Stimulated activated CD4-positive, alpha-beta T cell treated with anti-CD3 and anti-CD28 coated beads, Interleukin-4, amount 100 ng/mL, for 4 hours (primary cell): ENCODE measurements at places on chromosomes 6 and 20.

DNA sequence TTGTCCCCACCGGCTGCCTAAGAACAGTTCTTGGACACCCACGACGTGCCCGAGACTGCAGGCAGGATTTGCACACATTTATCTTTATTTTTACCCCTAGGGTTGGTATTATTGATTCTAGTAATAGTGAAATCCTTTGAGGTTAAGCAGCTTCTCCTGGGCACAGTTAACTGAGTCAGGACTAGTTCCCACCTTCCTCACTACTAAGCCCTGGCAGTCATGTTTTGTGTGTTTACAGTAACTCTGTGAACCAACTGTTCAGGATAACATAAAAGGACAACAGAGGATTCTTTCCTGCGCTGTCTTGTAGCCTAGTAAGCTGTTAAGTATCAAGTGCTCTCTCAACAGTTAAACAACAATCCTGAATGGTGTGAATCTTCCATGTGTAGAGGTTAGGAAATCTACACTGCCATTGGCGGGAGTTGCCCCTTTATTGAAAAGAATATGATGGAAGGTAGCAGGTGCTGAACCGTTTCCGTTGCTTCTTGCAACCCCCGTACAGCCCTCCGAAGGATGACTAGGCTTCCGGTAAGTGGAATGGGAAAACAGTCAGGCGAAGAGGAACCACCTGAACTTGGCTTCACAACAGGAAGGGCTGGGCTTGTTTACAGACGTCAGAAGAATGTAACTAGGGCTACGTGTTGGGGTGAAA is 979 bp upstream of the SOD2 start:
- DNase-seq: peak; percentile 34

DNA sequence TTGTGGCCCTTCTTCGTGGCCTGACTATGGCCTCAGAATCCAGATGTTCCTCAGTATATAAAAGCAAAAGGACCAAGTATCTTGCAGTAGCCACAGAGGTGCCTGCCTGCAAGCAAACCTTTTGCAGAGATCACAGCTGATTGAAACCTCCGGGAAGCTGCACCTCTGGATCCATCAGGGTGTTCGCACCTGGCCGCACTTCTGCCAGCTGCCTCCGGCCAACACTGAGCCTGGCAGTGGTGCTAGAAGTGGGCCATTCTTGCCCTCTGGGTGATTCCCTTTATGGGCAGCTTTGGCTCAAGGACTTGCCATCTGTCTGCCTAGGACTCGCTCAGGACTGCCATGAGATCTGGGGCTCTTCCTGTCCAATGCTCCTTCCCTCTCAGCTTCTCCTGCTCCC is 214.6 kb upstream of the ECI2 start:
- DNase-seq: no peak

DNA sequence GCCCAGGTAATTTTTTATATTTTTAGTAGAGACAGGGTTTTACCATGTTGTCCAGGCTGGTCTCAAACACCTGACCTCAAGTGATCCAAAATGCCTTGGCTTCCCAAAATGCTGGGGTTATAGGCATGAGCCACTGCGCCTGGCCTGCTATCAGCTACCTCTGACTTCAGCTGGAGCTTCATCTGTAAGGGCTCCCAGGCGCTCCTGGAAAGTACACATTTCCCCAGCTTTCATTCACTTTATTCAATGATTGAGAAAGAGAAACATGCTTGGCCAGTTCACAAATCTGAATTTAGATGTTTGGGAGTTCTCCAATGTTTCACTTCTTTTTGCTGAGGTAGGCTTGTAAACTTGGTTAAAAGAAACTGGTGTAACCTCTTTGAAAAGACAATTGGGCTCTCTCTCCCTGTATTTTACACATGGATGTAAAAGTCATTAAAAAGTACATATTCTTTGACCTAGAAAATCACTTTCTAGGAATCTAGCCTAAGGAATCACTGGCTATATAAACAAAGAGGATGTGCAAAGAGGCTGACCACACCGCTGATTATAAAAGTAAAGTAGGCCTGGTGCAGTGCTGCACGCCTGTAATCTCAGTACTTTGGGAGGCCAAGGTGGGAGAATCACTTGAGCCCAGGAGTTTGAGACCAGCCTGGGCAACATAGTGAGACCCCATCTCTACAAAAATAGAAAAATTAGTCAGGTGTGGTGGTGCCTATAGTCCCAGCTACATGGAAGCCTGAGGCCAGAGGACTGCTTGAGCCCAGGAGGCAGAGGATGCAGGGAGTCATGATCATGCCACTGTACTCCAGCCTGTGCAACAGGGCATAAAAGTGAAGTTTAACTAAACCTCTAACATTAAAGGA is 128.9 kb downstream of the BACH2 start:
- no peak for DNase-seq

DNA sequence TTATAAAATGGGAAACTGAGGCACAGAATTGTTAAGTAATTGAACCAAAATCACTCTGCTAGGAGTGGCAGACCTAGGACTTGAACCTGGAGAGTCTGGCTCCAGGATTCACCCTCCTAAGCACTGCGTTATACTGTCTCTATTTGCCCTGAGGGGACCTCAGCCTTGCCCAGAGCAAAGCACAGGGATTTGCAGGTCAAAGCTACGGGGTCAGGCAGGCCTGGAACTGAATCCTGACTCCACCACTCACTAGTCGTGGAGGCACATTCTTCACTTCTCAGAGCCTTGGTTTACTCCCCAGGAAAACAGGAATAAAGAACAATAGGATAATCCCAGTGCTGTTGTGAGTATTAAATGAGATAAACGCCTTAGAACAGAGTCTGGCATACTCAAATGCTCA is 19.4 kb downstream of the KCNK15 start:
- no peak for DNase-seq

GRCh38 chr20:53712212-53712977 is 118.8 kb upstream of the ZNF217 start:
- no peak for DNase-seq

GRCh38 chr6:149249370-149250357 is 67.8 kb upstream of the TAB2 start:
- no peak for DNase-seq

- DNase-seq: no peak
These were observed 247.1 kb upstream of the GRIK2 start for GRCh38 chr6:101146389-101146788.

GRCh38 chr6:157885211-157885788 is 62.3 kb downstream of the SNX9 start:
- peak; percentile 22 for DNase-seq

DNA sequence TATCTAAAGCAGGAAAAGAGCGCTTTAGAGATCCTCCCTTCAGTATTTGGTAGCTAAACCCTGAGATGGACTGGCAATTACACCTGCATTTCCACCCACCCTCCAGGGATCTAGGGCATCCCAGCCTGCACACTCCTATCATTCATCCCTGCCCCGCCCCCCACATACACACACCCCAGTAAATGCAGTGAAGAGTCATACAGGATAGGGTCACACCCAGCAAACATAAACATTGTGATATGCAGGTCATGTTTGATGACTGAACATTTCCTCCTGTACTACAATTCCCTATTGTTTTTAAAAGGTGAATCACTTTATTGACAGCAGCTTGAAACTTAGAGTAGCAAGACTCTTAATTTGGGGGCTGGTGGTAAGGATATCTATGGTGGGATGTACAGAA is 112.9 kb downstream of the FOXO3 start:
- no peak for DNase-seq

DNA sequence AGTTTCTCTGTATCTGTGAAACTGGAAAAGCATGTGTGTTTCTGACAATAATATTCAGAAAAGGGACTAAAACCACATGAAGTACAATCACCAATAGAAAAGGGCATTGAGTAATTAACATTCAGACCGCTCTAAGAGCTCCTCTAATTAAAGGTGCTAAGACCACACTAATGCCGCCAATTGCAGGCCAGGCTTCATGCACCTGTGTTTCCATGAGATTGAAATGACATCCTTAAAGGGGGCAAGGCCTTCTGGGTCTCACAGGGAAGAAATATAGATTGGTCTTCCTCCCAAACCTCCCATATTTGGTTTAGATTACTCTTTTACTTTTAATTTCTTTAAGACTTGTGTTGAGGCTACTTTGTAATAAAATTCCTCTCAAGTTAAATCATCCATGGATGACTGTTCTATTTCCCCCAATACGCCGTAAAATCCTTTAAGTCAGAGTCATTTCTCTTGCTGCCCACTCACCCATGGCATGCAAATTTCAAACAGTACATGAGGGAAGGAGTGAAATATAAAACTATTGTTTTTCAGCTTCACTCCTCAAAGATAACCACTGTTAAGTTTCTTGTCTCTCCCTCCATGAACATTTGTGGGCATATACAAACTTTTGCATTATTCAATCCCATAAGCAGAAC is 110.6 kb downstream of the UBE3D start:
- no peak for DNase-seq

DNA sequence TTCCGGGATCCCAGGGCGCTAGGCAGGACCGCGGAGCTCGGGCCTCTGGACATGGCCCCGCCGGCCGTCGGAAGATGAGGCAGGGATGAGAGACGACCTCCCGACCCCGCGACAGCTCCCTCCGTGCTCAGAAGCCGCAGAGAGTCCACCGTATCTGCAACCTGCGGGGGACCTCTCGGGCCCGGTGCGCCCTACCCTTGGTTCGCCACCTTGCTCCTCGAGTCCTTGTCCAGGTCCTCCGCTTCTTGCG is 301 bp downstream of the PPP1R3D start:
- no peak for DNase-seq

DNA sequence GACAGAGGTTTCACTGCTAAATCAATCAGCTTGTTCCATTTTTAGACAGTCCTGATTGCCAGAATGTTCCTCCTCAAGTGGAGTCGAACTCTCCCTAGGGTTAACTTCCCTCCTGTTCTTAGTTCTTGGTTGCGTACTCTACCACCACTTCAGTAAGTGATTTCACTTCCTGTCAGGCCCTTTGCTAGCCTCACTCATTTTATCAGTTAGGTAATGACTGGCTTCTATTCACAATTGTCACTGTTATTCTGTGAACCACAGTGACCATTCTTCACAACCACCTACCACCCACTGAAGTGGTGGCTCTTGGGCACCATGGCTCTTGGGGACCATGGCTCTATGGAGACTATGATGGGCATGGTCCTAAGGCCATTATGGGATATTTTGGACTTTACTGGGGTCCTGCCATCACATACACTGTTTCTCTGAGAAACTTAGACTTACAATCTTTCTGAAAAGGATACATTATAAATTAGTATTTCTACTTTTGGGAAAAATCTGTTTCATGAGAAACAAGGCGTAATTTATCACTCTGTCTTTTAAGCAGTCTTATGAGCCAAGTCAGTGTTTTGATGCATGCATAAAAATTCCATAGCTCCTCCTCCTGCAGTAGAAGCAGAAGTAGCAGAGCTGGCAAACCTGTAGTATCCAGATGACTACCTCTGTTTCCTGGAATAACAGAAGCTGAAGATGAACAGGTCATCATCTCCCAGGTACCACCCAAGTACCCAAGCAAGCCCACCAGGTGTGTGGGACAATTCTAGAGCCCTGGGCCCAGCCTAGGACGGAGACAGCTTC is 66.3 kb downstream of the ATXN1 start:
- DNase-seq: no peak

DNA sequence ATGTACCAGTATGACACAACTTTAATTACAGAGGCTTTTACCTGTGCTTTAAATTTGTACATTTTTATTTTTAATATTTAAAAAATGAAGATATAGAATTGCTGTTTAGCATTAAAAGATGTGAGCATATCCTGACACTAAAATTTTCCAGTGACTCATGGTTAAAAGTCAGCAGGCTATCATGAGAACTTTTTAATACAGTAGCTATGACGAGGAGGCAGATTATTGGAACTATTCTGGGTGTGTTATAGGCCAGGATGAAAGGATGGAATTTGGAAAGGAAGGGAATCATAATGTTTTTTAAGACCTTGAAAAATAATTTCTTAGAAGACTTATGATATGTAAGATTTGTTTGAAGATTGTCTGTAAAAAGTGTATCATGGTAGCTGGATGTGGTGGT is 91.0 kb downstream of the GFRA4 start:
- DNase-seq: no peak

GRCh38 chr20:56400001-56400640 is 7.7 kb downstream of the CSTF1 start:
- DNase-seq: no peak

GRCh38 chr20:15759594-15759993 is 813.7 kb downstream of the KIF16B start:
- DNase-seq: no peak

DNA sequence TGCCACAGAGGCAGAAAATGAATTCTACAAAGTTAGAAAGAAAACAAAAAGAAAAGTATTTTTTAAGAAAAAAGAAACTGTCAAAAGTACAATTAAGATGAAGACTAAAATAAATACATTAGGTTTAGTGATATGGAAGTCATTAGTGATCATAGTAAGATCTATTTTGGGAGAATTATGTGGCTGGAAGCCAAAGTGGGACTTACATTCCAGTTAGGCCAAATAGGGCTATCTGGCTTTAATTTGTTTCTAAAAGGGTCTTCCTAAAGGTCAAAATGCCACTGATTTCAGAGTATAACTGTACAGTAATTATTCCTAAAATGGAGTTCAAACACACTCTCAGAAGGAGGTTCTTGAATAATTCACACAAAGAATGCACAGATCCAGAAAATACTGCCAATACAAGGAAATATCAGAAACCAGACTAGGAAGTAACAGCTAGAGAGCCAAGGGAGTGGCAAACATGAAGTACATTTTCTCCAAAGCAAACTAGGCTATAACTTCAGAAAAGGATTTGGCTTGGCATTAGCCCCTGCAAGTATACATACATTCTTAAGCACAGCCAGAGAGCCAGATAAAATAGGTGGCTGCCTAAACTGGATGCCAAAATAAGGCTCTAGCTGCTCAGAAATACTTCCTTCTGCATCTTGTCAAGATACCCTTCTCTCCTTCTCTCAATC is 45.3 kb downstream of the PDSS2 start:
- DNase-seq: no peak

DNA sequence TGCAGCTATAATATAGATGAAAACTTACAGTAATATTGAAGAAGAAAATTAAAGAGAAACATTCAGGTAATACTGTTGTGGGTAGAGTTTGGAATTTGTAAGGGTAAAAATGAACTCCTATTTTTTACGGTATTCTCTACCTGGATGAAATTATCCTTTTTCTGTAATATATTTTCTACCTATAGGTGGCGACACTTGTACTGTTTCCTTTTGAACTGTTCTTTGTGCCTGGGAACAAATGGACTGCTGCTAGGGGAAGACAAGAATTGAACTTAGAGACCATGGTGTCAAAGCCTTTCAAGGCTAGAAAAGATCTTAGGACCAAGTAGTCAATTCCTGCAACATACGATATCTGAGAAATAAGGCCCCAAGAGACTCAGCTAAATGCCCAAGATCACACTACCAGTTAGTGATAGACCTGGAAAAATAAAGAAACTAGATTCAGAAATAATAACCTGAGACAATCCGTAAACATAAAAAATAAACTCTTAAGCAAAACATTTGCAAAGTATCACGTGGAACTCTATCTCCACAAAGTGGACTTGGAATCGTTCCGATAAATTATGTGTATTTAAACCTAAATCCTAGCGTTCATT is 383.8 kb downstream of the TFAP2A start:
- DNase-seq: no peak

DNA sequence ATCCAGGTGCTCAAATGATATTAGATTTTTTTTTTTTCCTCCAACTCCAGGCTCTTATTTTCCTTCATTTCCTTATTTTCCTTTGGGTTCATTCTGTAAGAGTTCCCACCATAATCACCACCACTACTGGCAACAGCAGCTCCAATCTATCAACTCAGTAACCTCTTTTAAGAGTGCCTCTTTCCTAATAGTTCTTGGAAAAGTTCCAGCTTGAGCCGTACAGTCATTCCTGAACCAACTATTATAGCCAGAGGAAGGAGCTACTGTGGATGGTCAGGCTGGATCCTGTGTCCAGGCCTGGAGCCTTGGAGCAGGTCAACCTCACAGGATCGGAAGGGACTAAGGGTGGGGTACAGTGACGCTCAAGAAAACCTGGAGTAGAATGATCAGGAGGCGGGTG is 4.2 kb upstream of the ANGPT4 start:
- DNase-seq: no peak

- no peak for DNase-seq
These were observed 90.1 kb downstream of the CRYBG1 start for GRCh38 chr6:106450653-106451052.
